Stimulated activated CD4-positive, alpha-beta T cell treated with anti-CD3 and anti-CD28 coated beads, Interleukin-1b, Interleukin-23, amount 100 ng/mL, for 1 hour (primary cell): ENCODE measurements at places on chromosomes 5 and 9.

- DNase-seq = no peak
Observed at GRCh38 chr5:158464383-158464782, 605.4 kb upstream of the CLINT1 start.

- DNase-seq = no peak
Observed at GRCh38 chr5:175353926-175354325, 90.1 kb downstream of the DRD1 start.

GRCh38 chr9:86983620-86984259 is 36.4 kb upstream of the GAS1 start:
- no peak for DNase-seq

GRCh38 chr5:1515921-1516571 is 7.7 kb downstream of the LPCAT1 start:
- DNase-seq = no peak

DNA sequence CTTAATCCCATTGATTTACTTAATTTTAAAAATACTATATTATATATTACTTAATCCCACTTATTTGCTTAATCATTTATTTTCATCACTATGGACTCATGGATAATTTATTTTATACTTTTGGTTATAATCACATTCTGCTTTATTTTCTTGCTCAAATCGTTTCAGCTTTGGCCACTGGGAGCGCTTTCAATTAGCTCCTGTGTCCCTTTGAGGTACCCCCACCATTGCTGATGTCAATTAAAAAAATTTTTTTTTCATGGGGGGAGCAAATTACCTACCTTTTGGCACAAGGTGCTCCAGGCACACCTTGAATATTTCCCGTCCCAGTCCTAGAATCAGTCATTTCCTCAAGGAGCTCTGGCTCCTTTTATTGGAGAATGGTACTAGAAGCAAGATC is 1.4 kb upstream of the TRIO start:
- DNase-seq = no peak

DNA sequence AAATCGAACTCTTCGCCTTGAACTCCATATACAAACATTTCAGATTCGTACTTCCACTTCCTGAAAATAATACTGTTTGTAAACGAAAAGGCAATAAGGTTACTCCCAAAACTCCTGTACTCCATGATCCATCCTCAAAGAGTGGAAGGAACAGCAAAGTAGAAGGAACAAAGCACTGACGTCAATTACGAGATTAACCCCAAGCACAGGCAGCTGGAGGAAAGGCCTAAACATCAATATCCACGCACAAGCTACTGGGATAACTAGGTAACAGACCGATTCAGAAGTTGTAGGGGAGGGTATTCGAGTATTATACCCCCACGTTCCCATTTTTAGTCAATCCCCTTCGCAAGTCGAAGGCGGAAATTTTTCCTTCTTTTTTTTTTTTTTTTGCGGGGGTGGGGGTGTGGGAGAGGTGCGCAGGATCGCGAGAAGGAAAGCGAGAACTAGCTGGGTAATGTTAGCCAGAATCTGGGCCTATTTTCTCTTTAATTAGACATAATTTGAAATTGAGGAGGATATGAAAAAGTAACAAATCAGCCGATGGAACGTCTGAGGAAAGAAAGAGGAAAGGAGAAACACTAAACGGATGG is 909 bp downstream of the AFF4 start:
- no peak for DNase-seq

GRCh38 chr9:83503866-83504265 is 34.3 kb downstream of the FRMD3 start:
- no peak for DNase-seq

- no peak for DNase-seq
Observed at GRCh38 chr9:6566409-6567139, 79.0 kb downstream of the GLDC start.

- no peak for DNase-seq
Observed at GRCh38 chr5:50365426-50366251, 75.4 kb downstream of the EMB start.

GRCh38 chr9:94563548-94563947 is 8.7 kb downstream of the PCAT7 start:
- no peak for DNase-seq

DNA sequence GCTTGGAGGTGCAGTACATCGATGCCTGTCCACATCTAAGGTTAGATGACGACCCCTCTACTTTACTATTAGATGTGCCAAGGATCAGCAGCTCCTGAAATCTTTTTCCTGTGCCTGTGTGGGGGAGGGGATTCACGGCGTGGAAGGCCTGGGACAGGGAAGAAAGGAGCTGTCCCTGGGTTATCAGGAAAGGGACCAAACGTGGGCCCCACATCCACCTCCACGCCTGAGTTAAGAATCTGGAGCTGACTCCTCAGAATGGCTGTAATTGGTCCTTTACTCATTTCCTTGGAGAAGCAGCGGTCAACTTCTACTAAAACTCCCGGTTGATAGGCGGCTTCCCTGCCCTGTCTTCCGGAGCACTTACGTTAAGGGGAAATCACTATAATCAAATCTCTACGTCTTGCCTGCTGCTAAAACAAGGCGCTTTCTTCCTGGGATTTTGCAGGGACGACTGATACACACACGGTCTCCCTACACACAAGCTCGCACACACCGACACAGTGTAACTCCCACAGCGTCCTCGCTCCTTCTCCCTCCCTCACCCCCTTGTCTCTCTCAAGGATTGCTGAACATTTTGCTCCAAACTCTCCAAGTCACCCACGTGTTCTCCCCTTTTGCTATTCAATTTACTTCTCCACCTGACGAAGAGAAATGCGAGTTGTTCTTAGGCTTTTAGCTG is 1.4 kb downstream of the PDE4D start:
- DNase-seq = no peak

- no peak for DNase-seq
Observed at GRCh38 chr5:51479840-51480239, 96.6 kb downstream of the ISL1 start.

DNA sequence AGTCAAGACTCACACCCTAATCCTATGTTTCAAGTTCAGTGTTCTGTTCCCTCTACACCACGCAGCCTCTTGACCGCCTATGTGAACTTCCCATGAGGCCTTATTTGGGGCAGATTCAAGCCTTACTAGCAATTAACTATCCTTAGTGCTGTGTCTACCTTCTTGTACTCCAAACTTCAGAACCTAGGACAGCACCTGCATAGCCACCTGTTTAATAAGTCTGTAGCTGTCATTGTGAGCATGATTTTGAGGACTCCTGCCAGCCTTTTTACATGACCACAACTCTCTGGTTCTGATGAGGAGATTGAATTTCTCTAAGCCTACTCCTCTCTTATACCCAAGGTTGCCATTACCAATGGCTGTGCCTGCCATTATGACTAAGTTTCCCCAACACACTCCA is 50.8 kb upstream of the PCSK1 start:
- no peak for DNase-seq

- no peak for DNase-seq
Observed at GRCh38 chr9:68912561-68912960, 101.4 kb downstream of the PRKACG start.

DNA sequence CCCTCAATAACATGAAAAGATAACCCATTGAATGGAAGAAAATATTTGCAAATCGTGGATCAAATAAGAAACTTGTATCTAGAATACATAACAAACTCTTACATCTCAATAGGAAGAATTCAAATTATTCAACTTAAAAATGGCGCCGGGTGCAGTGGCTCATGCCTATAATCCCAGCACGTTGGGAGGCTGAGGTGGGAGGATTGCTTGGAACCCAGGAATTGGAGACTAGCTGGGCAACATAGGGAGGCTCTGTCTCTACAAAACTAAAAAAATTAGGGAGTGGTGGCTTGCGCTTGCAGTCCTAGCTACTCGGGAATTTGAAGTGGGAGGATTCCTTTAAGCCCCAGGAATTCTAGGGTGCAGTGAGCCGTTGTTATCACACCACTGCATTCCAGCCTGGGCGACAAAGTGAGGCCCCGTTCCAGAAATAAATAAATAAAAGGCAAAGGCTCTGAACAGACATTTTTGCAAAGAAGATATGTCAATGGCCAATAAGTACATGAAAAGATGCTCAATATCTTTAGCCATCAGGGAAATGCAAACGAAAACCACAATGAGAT is 21.5 kb upstream of the TBC1D2 start:
- DNase-seq = no peak

DNA sequence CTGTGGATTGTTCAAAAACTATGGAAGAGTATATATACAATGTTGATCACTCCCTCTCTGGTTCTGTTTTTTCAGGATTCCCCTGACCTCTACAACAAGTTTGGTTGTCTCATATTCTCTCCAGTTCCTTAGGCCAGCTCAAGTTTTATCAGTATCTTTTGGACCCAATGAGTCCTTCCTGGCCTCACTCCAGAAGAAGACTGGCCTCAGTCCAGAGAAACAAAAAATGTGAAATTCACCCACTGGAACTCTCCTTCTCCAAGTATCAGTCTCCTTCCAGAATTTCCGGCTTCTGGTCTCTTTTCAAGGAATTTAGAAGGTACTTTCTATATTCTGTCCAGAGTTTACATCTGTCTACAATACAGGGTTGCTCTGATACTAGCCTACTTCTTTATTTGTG is 537.8 kb upstream of the FTMT start:
- no peak for DNase-seq

GRCh38 chr5:179297026-179297425 is 48.2 kb downstream of the ADAMTS2 start:
- no peak for DNase-seq

- DNase-seq = no peak
Observed at GRCh38 chr5:122943050-122943698, 93.4 kb downstream of the PPIC start.

DNA sequence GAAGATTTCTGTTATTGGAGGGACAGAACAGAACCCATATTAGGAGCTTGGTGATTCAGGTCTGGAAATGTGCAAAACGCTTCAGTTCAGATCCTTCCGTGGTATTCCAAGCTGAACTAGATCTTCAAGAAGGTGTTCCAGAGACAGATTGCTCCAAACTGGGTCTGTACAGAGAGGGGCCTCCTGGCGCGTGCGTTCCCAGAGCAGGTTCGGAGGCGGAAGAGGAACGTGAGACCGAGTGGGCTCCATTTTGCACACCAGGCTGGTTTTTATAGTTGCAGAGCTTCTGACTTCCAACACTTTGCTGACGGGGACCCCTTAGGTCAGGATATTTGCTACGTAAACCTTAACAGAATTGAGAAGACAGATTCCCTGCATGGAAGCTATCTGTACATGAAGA is 16.7 kb upstream of the RPL26L1 start:
- DNase-seq = no peak

- no peak for DNase-seq
Observed at GRCh38 chr5:130937046-130937445, 228.0 kb downstream of the HINT1 start.

- no peak for DNase-seq
Observed at GRCh38 chr9:98867429-98868168, 60.1 kb downstream of the GALNT12 start.

GRCh38 chr9:114272739-114273431 is 50.0 kb upstream of the ORM1 start:
- no peak for DNase-seq

GRCh38 chr9:73079326-73079725 is 72.3 kb upstream of the ANXA1 start:
- DNase-seq = no peak

- DNase-seq = no peak
Observed at GRCh38 chr5:5497152-5497788, 74.8 kb downstream of the ICE1 start.

DNA sequence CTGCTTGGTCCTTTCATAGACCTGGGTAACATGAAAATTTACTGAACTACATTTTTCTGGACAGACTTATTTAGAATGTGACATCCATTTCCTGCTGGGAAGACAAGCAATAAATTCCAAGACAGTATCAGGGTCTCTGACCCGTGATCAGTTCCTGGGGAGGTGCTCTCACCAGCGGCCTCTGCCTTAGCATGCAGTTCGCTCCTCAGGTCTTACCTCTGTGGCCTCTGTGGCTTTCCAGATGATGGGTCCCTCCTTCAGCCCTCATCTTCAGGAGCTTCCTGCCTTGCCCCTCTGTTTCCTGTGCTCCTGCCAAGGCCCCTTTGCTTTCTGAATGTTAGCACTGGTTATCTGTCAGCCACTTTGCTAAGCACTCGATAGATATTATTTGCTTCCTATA is 66.4 kb downstream of the CMYA5 start:
- DNase-seq = no peak

DNA sequence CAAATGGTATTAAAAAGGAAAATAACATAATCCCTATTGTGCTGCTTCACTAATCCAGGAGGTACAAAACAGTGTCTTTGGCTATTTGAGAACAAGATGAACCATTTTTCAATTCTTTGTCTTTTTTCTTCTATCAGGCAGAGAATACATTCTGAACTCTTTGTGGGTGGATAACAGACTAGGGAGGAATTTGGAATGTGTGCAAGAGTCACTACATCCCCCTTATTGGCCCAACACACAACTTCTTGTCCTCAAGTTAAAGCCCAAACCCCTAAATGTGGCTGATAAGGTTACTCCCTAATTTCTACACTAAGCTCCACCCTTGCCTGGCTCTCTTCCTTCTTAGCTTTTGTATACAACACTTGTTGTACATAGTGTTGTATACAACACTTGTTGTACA is 342.7 kb upstream of the RFX3 start:
- DNase-seq = no peak
